ENCODE measurements at places on chromosomes 6 and 20.

DNA sequence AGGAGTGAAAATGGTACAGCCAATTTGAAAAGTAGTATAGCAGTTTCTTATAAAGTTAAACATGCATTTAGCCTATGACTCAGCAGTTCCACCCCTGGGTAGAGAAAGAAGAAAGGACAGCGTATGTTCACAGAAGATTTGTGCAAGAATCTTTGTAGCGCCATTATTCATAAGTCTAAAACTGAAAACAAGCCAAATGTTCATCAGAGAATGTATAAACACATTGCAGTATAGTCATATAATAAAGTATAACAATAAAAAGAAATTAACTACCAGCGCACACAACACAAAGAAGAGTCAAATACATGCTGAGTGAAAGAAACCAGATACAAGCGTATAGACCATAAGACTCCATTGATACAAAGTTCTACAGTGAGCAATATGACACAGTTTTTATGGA, 294.0 kb downstream of the SAMD5 start:
- no peak for DNase-seq

- no peak for DNase-seq
These were observed 301.0 kb upstream of the RUNX2 start for GRCh38 chr6:45027126-45027525.

GRCh38 chr6:129007701-129008373, 124.9 kb downstream of the LAMA2 start:
- no peak for DNase-seq

DNA sequence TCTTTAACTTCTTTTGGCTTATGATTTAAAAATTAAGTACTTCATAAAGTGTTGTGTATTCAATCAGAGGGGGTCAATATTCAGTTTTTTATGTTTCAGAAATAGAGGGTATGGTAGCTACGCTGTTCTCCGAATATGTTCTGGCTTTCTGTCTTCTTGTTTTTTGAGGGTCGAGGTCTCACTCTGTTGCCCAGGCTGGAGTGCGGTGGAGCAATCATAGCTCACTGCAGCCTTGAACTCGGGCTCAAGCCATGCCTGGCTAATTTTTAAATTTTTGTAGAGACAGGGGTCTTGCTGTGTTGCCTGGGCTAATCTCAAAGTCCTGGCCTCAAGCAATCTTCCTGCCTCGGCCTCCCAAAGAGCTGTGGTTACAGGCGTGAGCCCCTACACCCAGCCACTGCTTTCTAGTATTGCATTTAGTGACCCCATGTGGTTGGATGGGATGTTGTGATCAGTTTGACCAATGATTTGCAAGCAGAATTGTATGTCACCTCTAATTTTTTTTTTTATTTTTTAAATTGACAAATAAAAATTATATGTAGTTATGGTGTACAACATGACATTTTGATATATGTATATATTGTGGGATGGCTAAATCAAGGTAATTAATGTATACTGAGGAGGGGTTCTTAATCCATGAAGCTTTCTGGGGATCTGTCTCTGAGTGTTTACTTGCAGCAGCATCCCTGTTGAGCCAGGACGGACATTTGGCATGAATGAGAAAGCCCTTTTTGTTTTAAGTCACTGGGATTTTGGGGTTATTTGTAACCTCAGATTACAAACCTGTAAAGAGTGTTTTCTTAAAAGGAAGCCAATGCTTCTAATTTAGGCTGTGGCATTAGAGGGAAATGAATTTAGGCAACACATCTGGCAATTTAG, 38.5 kb upstream of the DEK start:
- DNase-seq = no peak

- peak; percentile 87 for DNase-seq
These were observed 229.1 kb upstream of the FLRT3 start for GRCh38 chr20:14566505-14566904.

- no peak for DNase-seq
These were observed 387.0 kb upstream of the KHDRBS2 start for GRCh38 chr6:62672989-62673388.

GRCh38 chr6:39933669-39934130, 562 bp downstream of the MOCS1 start:
- no peak for DNase-seq

DNA sequence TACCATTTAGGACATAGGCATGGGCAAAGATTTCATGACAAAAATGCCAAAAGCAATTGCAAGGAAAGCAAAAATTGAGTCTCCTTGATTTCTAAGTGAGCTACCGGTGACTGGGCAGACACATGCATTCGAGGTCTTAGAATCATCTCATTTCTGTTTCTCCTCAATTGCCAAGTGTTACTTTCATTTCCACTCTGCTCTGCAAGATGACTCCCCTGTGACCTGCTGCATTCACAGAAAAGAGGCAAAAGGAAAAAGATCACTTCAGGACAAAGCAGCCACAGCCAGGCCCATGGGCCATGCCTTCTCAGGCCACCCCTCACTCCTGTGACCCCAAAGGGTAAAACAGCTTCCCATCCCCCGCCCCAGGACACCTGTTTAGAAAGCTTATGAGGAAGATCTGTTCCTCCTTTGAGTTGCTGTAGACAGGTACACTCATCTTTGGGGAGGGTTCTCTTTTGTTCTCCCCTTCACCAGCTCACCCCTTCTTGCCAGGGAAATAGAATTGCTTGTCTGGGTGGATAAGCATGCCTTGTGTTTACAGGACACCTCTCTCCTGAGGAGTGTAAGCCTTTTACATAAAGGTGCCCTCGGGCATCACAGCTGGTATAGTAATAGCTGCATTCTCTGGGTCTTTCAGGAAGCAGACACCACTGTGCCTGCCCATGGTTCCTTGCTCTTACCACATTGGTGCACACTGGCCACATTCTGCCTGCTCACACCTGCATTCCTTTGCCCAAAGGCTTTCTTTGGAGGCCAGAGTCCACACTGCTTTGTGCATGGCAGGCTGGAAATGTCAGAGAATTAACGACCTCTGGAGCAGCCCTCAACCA, 105.0 kb downstream of the SLC24A3 start:
- DNase-seq = peak; percentile 82

- DNase-seq = no peak
These were observed 51.3 kb downstream of the CNR1 start for GRCh38 chr6:88114838-88115237.

DNA sequence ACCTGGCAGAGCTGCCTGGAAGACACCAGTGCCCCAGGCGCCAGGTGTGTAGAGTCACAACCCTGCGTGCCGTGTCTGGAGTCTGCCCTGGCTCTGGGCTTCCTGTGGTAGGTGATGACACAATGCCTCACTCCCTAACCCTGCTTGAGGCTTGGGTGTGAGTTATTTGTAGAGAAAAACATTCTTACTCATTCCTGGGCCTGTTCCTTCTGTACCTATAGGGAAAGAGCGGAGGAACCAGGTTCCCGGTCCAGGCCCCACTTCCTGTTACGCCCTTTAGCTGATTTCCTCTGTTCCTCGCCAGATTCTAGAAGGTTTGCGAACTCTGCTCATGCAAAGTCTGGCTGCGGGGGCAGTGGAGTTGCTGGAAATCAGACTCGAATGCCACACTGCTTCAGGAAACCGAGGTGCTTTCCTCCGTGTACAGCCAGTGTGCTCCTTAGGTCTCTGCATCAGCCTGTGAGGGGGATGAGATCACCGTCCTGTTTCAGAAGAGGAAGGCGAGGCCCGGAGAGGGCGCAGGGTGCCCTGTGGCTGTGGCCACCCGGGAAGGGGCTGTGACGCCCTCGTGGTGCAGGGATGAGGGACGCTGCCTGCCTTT, 67.1 kb upstream of the DUSP22 start:
- no peak for DNase-seq

GRCh38 chr6:143018955-143019354, 41.7 kb upstream of the AIG1 start:
- no peak for DNase-seq

DNA sequence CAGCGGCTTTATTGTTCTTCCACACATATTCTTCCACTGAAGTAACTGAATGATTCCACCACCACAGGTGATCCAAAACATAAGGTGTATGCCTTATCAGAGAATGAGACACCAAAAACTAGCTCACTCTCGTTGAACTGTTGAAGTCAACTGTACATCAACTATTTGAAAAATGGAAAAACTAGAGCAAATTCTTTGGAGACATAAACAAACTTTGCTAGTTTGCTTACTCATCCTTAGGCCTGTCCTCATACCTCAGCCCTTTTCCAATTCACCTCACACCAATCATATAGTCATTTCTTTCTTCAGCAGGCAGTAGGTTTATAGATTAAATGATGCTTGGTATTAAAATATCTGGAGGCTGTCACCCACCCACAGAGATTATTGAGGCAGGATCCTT, 77.1 kb upstream of the RNF217 start:
- no peak for DNase-seq

GRCh38 chr6:56808871-56809359, 146.0 kb upstream of the BEND6 start:
- peak; percentile 28 for DNase-seq

GRCh38 chr20:44979090-44979621, 12.8 kb downstream of the STK4 start:
- DNase-seq = peak; percentile 77

DNA sequence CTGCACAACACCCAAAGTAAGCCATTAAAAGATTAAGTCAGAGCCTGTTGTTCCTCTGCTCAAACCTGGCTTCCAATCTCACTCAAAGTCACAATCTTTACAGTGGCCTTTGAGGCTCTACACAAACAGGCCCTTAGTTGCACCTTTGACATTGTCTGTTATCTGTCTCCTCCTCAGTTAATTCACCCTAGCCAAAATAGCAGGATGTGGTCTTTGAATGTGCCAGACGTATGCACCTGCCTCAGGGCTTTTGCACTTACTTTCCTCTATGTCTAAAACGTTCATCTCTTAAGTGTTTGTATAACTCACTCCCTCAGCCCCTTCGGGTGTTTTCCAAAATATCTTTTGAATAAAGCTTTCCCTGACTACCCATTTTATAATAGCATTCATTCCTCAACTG, 107.7 kb downstream of the EYA4 start:
- DNase-seq = no peak

GRCh38 chr6:156741287-156742073, 35.7 kb upstream of the ARID1B start:
- no peak for DNase-seq

- DNase-seq = no peak
These were observed 50.8 kb downstream of the GCLC start for GRCh38 chr6:53494076-53494475.

DNA sequence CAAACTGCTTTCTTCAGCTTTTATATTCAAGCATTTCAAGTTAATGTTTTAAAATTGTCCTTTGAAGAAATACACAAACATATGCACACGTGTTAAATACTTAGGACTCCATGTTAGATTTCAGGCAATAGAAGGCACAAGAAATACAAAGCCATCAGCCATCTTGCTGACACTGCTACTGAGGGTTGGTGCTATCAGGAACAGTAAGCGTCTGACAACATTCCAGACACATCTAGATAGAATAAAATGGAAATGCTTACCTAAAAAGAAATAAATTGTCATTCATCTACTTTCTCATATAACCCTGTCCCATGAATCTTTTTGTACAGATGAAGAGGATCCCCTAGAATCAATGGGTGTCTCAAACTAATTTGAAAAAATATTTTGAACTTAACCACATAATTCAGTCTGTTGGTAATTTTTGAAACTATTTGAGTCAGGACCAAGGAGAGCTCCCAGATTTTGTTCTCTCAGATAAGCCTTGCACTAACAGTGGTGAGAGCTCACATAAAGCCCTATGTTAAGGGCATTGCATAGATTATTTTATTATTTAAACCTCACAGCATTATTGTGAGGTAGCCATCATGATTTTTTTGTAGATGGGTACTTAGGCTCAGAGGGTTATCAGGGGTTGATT, 631.1 kb upstream of the POU3F2 start:
- peak; percentile 25 for DNase-seq

DNA sequence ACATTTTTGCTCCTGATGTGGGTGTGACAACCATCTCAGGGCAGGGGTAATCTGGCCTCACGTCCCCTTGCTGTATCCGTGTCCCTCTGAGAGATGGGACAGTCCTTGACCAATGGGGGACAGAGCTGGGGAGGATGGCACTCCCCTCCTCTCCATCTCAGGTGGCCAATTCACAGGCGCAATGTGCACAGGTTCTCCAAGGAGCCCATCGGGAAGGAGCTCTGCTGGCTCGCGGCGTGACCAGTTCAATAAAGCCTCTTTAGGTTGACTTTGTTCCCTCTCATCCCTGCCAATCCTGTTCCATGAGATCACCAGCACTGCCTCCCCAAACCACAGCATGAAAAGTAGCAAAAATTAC, 196.3 kb upstream of the SLC24A3 start:
- peak; percentile 34 for DNase-seq

DNA sequence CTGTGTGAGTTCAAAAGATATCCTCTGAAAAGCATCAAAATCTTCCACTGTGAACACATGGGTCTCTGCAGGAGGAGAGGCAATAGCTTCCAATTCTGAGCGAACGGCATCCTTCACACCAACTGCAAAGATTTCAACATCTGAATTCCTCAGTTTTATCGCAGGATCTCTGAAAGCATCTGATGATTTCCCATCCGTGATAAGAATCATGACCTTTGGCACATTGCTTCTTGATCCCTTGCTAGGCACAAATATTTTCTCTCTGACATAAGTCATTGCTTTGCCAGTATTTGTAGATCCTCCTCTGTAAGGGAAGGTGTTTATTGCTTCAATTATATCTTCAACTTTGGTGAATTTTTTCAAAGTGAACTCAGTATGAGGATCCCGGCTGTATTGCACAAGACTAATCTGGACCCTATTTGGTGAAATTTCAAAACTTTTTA, 22.7 kb downstream of the COL12A1 start:
- no peak for DNase-seq

DNA sequence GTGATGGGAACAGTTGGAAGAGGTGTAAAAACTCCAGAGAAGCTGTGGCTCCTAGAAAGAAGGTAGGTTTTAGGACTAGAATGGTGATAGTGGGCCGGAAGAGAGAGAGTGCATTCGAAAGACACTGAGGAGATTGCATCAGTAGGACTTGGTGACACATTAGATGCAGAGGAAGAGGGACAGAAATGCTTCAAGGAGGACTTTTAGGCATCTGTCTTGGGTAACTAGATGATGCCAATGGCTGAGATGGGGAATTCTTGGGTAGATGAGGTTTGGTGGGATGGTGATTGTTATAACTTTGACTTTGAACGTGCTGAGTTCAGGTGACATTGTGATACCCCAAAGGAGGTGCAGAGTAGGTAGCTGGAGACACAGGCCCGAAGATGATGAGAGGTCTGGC, 196.5 kb downstream of the GMPR start:
- no peak for DNase-seq
